ENCODE measurements at places on chromosomes 5 and 9.

DNA sequence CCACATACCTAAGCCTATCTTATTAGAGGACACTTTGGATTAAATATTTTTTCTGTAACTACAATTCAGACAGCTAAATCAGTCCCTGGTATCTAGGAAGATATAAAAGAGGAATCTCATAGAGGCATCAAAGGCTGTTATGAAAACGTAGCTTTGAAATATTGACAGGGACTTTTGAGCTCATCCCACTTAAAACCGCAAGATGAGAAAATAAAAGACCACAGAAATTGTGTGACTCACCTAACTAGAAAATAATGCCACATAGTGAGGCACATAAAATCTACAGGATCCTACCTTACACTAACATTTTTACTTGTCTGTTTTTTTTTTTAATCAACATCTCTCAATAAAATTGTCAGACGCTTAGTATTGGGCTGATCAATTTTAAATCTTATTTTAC, 686.5 kb upstream of the COX7C start:
- DNase-seq = no peak

GRCh38 chr5:67021521-67021920, 175.1 kb downstream of the CD180 start:
- no peak for DNase-seq

GRCh38 chr5:54902791-54903473, 82.5 kb downstream of the ESM1 start:
- DNase-seq = peak; percentile 37

- DNase-seq = no peak
Measured at GRCh38 chr5:124056991-124057723, 545.2 kb downstream of the CSNK1G3 start.

- no peak for DNase-seq
Measured at GRCh38 chr9:87878989-87879511, 3.6 kb upstream of the SPATA31E1 start.

- DNase-seq = no peak
Measured at GRCh38 chr9:116032683-116033440, 120.7 kb upstream of the PAPPA start.

GRCh38 chr9:121758693-121759092, 107.3 kb downstream of the DAB2IP start:
- no peak for DNase-seq

- no peak for DNase-seq
Measured at GRCh38 chr5:51599587-51599986, 216.3 kb downstream of the ISL1 start.

- DNase-seq = no peak
Measured at GRCh38 chr5:148556835-148557234, 97.5 kb downstream of the HTR4 start.

DNA sequence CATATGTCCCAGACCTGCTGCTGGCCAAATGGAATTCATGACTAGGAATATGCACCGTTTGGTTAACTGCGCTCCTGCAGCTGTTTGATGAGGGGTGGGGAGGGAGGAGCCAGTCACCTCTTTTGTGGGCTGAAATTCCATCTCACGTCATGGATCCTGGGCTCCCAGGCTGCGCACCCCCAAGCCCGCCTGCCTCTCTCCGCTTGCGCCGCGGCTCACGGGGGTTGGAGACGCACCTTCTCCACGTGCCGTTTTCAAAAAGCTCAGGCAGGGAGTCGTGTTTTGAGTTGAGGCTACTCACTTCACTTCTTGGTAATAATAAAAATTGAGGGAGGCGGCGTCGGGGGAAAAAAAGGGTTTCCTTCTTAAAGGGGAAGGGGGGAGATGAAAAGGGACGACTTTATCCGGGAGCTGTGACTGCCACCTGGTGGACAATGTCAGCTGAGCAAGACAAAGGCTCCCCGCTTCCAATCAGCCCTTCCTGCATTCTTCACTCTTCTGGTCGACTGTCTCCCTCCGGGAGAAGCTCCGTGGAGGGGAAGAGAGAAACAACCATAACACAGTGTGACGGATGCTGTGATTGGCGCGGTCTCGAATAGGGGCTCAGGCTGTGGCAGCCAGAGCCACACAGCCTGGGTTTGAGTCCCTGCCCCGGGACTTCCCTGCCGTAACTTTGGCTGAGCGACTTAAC, 15.9 kb upstream of the C5orf47 start:
- DNase-seq = peak; percentile 72

DNA sequence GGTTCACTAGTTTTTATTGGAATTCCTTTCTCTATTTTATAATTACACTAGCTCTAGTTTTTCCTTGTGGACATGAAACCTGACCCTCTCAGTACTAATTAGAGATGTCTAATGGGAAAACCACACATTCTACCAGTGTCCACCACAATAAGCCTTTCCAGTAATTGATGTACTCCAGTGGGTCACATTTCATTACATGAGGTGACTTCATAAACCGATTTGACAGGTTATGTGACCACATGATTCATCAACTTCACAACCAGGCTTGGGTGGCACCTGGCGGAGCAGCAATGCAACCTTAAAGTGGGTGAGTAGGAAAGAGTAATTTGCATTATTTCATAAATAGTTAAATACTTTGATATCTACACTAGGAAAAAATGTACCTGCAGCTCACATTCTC, 284.2 kb upstream of the ADAMTS16 start:
- DNase-seq = no peak

GRCh38 chr5:34892414-34892813, 22.9 kb downstream of the RAD1 start:
- DNase-seq = no peak

GRCh38 chr5:152147286-152147685, 222.6 kb upstream of the GLRA1 start:
- DNase-seq = no peak

DNA sequence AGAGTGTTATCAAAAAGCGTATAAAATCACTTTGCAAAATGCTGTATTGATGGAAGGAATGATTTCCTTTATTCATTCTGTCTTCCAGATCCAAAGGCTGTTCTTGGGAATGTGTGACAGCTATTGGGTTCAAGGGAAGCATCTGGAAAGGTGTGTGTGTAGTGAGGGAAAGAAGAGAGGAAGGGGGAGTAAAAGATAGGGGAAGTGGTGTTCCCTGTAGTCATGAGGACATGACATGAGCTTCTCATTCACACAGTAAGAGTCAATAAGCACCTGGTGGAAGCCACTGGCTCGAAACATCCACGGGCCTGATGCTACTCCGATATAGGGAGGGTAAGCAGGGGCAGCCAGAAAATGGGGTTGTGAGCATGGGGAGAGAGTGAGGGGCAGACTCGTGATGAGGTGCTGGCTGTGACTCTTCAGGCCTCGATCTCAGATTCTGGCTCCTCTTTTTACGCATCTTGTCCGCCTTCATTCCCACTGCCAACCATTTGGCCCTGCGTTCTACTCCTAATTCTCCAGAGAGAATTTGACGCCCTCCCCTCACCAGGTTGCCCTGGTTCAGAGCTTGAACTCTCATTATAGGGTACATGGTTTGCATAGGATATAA, 29.1 kb upstream of the HSPA9 start:
- DNase-seq = no peak

GRCh38 chr5:34533582-34534522, 122.3 kb upstream of the RAI14 start:
- no peak for DNase-seq

DNA sequence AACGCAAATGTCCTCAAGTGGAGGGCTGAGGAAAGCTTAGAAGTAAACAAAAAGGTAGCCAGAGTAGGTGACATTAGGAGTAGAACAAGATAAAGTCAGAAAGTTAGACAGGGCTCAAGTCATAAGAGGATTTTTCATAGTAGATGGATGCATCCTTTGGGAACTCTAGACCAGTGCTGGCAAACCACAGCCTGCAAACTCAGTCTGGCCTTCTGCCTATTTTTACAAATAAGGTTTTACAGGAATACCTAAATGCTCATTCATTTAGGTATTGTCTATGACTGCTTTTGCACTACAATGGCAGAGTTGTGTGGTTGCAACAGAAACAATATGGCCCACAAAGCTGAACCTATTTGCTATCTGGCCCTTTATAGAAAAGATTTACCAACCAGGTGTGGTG, 116.0 kb upstream of the HMHB1 start:
- DNase-seq = no peak

GRCh38 chr5:147406636-147407035, 103.2 kb downstream of the DPYSL3 start:
- DNase-seq = no peak

- DNase-seq = no peak
Measured at GRCh38 chr5:136276087-136276486, 83.1 kb upstream of the SMIM32 start.

DNA sequence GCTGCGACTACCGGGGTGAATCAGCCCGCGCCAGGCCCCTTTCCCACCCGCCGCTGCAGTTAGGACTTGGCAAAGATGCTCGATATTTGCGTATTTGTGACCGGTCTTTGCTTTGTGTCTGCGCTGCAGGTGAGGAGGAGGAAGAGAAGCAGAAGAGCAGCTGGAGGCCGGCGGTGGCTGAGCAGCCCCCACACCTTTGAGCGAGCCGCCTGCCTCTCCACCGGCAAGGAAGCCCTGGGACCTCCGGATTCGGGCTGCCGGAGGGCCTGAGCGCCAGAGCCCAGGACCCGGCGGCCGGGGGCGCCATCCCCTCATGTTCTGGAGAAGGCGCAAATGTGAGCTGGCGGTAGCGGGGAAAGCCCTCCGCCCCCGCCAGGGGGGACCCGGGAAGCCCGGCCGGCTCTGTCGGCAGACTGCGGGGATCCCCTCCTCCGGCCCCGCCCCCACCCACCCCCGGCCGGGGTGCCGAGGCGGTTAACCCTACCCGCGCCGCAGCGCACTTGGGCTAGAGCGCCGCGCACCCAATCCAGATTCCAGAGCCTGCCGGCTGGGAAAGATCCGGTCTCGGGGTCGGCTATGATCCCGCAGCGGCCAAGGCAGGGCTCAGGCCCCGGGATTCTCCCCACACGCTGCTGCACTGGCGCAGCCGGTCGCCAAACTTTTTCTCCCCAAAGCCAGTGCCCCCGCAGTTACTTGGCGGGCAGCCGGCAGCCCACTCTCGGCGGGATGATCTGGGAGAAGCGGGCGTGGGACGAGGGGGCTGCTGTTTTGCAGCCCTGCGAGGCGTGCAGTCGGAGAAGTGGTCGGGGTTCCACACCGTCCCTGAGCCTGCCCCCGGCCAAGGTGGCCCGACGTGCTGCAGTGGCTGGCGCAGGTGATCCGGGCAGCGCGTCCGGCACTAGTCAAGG, 800 bp upstream of the KCNN2 start:
- DNase-seq = no peak

- no peak for DNase-seq
Measured at GRCh38 chr5:125367702-125368101, 621.3 kb upstream of the ZNF608 start.

GRCh38 chr5:59445741-59446140, 447.8 kb downstream of the PDE4D start:
- no peak for DNase-seq

- DNase-seq = no peak
Measured at GRCh38 chr5:181059297-181060230, 19.5 kb downstream of the BTNL9 start.
